ENCODE measurements at places on chromosomes 7 and 10.

DNA sequence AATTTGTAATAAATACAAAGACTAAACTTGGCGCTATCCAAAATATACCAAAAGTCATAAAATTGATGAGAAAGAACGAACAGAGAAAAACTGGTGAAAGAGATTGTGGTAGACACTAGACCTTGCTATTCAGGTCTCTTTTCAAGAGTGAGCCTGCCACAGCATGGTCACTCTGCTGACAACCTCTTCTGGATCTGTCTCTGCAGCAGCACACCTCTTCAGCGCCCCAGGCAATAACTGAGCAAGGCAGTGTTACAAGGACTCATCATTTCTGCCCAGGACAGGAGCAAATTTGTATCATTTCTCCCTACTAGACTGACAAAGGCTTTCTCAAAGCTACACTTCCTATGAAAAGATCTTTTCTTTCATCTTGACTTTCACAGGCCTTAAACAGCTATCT, 976.0 kb downstream of the DNAJB9 start:
- no peak for DNase-seq

GRCh38 chr10:110547139-110547761, 20.2 kb upstream of the SMC3 start:
- no peak for DNase-seq

DNA sequence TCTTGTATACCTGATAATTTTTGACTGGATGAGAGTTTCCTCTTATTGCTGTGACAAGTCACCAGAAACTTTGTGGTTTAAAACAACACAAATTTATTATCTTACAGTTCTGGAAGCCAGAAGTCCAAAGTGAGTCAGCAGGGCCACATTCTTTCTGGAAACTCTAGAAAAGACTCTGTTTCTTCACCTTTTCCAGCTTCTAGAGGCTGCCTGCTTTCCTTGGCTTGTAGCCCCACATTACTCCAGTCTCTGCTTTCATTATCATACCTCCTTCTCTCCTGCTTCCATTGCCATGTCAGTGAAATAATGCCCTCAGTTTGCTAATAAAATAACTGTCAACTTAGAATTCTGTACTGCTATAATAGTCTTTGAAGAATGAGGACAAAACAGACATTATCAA, 65.3 kb downstream of the VCL start:
- no peak for DNase-seq

DNA sequence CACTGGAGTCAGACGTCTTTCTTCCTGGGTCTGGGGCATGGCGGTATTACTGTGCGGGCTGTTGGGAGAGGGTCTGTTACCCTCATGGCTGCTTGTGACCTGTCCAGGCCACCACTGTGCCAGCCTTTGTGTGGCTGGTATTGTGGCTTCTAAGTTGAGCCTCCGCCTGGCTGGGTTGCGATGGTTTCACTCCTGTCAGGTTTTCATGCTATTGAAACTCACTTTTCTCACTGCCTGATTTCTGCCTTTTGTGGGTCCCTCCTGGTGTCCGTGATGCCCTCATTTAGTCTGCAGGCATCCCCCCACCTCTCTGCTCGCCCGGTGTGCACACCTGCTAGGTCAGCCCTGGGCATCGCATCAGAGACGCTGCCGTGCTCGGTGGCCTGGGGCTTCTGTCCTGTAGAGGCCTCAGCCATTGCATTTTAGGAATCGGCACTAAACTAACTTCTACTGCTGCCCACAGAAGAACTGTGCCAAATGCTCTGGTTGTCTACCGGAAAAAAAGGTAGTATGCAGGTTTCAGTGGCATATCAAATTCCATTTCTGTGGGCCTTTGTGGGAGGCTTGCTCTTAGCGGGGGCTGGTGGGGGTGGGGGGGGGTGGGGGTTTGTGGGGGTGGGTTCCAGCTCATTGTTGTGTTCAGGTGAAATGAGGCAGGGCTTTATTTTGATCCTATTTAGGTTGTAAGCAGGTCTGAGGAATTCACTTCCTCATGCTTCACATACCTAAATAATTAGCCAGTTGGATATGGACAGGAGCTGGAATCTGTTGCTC, 64.3 kb downstream of the MGMT start:
- no peak for DNase-seq

DNA sequence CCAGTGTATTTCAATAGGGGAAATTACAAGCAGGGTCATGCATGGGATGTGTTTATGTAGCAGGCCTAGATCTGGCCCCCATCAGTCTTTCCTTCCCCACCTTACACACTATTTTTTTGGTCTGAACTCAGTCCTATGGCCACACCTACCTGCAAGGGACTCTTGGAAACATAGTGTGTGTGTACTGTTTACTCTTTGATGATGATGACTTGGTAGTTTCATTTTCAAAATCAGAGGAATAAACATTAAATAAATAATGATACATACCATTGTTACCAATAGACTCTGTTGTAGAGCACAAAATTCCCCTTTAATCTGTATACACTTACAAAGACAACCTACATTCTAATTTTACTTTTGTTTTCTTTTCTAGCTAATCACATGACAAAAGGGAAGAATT, 191.0 kb downstream of the ZEB1 start:
- no peak for DNase-seq

GRCh38 chr7:48471196-48471595, 299.9 kb downstream of the ABCA13 start:
- no peak for DNase-seq

DNA sequence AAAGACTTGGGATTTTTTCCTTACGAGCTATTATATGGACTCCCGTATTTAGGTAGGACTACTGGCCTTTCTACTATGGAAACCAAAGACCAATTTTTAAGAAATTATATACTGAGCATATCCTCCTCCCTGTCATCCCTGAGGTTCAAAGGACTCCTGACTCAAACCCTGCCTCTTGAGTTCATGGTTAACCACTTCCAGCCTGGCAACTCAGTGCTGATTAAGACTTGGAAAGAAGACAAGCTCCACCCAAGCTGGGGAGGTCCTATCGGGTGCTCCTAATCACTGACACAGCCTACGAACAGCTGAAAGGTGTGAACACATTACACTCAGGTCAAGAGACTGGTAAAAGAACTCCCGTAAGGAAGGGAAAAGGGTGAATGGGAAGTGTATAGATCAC, 66.8 kb downstream of the LYZL2 start:
- no peak for DNase-seq

DNA sequence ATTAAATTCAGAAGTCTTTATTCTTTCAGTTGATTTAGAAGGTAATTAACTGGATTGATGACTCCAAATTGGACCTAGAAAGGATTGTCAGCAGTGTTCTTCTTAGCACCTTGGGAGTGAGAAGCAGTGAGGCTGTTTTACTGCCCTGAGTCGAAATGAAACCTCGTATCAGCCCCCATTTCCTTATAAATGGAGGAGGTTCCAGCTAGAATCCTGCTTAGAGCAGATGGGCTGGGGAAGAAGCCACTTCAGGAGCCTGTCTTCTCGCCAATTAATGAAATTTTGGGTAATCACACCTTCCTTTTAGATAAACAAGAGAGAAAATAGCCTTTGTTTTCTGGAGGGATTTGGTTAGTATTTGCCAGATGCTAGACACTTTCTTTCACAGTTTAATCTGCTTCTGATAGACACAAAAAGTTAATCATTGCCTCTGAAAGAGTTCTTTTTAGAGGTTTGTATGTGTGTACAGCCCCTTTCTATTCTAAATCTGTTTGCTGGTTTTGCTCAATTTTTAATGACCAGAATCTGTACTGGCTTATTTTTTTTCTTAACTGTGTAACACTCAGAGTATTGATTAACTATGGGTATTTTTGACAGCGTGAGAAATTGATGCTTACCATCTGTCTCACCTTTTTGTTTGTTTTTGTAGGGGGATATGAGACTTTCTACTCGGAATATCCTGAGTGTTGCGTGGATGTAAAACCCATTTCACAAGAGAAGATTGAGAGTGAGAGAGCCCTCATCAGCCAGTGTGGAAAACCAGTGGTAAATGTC, 4.6 kb downstream of the DUSP5 start:
- DNase-seq = no peak

DNA sequence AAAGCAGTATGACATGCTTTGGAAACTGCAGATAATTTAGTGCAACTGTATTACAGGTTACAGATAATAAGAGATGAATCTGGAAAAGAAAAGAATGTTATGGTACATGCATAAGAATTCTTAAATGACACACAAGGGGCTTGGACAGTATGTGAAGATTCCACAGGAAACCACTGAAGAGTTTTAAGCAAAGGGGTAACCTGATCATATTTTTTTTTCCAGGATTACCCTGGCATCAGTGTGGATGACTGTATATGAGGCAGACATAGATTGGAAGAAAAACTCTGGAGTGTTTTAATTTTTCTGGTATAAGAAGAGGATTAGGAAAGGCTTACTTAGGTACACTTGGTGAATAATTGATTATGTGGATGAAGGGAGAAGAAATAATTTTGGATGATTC, 8.1 kb downstream of the TFPI2 start:
- no peak for DNase-seq

DNA sequence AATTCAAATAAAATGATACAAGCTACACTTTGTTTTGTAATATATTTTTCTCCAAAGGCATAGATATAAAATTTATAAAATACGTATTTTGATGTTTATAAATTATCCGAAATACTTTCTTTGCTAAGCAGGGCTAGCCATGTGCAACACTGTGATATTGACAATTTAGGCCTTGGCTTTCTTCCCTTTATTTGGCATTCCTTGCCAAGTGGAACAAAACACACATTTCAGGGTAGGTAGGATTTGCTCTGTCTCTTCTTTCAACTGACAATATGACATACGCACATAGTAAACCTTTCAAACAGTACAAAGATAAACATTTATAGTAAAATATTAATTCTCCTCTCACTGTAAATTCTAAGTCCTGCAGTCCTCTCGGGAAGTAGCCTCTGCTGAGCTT, 103.3 kb upstream of the POT1 start:
- no peak for DNase-seq

DNA sequence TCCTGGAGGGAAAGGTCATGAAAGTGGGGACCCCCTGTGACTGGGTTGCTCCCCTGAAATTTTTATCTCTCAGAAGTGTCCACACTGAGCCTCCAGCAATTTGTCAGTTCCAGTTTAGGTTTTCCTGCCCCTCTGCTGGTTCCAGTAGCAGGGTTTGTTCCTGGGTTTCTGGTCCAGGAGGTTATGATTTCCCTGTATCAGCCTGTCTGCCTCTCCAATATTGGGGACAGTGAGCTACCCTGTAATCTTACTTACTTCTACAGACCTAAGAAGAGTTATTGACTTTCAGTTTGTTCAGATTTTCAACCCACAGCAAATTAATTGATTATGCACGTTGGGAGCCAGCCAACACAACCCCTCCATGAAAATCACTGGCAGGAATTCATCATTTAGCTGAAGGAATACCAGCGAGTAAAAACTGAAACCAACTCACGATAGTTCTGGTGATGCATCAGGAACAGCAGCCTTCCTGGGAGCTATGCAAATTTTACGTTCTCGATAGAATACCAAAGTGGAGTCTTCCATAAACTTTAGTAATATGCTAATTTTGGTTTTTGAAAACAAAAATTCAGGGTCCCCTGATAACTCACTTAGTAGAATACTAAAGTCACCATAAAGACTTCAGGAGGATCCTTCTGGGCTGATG, 31.3 kb upstream of the IL15RA start:
- no peak for DNase-seq

- no peak for DNase-seq
These were observed 26.2 kb downstream of the ADAM22 start for GRCh38 chr7:87960239-87960638.

DNA sequence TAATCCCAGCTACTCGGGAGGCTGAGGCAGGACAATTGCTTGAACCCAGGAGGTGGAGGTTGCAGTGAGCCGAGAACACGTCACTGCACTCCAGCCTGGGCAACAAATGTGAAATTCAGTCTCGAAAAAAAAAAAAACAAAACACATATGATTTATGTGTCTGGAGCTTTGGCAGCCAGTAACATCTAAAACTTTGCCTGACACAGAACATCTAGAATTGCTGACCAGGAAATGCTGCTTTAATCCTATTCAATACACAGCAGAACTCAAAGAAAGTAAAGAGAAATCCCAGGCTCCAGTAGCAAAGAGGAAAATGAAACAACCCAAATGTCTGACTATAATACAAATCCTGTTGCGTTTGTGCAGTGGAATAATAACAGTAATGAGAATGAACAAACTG, 4.5 kb upstream of the CCDC6 start:
- no peak for DNase-seq

GRCh38 chr10:132196178-132197113, 9.7 kb downstream of the DPYSL4 start:
- no peak for DNase-seq

DNA sequence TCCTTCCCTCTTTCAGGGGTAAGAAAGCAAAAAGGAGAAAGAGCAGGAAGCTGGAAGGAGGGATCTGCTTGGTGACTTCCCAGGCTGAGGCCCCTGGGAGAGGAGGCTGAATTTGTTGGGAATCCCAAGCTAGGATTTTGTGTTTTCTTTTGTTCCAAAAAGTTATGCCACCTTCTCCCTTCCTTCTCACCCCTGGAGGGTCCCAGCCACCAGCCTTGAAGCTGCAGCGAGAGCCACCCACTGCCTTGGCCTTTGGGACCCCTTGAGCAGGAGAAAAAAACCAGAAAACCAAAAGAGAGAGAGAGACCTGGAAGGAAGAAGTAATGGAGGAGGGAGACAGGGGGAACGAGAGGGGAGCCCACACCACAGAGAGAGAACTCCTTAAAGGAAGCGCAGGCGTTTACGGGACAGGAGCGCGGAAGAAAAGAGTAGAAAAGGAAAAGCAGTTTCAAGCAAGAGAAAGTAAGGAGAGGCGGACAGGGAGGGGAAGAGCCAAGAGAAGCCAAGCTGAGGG, 7.2 kb downstream of the VAX1 start:
- no peak for DNase-seq

DNA sequence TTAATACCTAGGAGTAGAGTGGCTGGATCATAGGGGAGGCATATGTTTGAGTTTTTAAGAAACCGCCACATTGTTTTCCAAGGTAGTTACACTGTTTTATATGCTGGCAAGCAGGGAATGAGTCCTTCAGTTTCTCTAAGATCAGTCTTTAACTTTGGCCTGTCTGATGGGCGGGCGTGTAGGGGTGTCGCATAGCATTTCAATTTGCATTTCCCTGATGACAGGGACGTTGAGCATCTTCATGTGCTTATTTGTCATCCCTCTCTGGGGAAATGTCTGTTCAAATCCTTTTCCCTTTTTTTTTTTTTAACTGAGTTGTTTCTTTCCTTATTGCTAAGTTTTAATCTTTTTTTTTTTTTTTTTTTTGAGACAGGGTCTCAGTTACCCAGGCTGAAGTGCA, 9.8 kb downstream of the MTG1 start:
- no peak for DNase-seq

DNA sequence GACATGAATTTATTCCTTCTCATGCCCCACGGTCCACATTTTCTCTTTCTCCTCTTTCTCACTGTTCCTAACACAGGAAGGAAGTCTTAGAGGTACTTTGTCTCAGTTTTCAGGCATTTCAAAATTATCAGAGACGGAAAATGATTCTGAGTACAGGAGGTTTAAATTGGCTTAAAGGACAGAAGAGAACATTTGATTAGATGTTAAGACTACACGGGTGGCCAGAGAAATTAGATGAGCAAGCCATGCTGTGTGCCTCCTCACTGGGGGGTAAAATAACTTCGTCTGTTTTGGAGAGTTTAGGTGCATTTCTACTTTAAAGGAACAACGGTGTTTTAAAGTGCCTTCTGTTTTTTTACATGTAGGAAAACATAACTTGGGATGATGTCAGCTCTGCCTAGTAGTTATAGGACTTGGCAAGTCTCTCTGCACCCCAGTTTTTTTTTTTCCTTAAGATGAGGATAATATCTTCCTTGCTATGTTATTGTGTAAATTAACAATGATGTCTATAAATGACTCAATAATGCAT, 66.9 kb downstream of the MCMBP start:
- DNase-seq = no peak

GRCh38 chr10:98956576-98957260, 278.9 kb downstream of the HPSE2 start:
- no peak for DNase-seq

Data from activated CD8-positive, alpha-beta memory T cell treated with anti-CD3 and anti-CD28 coated beads for 4 hours (primary cell).